ENCODE measurements at places on chromosomes 12 and 14.

DNA sequence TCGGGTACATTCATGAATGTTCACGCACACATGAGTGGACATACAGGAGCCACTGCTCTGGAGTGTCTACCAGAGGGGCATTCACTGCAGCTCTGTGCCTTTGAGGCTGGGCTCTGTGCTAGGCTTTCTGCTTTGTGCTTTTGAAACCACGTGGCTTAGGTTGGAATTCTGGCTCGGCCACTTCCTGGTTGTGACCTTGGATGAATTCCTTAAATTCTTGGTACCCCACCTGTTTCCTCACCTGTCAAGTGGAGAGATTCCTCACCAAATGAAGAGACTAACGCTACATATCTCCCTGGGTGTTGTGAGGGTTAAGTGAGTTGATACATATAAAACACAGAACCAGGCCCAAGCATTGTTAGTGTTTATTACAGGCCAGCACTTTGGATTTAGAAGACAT is 842.8 kb downstream of the VRK1 start:
- no peak for DNase-seq

- DNase-seq, result no peak
Measured at GRCh38 chr12:131901431-131902331, 7.3 kb downstream of the ULK1 start.

DNA sequence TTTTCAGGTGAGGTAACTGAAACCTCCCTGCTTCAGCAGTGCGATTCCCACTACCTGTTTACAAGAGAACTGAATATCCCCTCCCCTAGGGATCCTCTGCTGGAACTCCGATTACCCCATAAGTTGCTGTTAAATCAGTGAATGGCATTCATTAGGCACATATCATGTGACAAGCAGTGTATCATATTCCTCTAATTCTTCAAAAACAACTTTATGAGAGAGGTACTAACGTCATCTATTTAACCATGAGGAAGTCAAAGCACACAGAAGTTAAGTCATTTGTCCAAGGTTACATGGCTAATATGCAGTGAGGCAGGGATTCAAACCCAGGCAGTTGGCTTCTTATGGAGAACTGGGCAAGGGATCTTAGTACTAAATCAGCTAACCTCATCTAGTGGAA is 43.9 kb upstream of the PCED1B start:
- no peak for DNase-seq

- no peak for DNase-seq
Measured at GRCh38 chr14:35279369-35279768, 12.8 kb upstream of the PSMA6 start.

- no peak for DNase-seq
Measured at GRCh38 chr12:52197371-52198231, 5.8 kb upstream of the KRT80 start.

- no peak for DNase-seq
Measured at GRCh38 chr12:119659289-119659897, 8.5 kb upstream of the PRKAB1 start.

- no peak for DNase-seq
Measured at GRCh38 chr12:116336542-116337065, 59.1 kb upstream of the MED13L start.

DNA sequence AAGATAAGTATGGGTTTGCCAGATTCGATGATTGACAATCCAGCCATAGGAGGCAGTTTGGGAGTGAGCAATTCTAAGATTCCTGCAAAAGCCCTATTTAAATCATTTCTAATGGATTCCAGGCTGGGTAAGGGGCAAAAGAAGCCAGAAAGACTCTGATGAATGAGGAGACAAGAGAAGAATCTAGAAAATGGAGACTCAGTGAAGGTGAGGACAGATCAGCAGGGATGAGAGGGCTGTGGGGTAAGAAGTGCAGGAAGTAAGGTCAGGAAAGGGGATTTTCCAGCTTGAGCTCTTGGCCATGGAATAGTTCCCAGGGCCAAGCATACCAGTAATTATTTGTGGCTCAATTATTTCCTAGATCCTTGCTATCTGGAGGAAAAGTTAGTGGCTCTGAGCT is 87.3 kb downstream of the TMX1 start:
- DNase-seq, result no peak

DNA sequence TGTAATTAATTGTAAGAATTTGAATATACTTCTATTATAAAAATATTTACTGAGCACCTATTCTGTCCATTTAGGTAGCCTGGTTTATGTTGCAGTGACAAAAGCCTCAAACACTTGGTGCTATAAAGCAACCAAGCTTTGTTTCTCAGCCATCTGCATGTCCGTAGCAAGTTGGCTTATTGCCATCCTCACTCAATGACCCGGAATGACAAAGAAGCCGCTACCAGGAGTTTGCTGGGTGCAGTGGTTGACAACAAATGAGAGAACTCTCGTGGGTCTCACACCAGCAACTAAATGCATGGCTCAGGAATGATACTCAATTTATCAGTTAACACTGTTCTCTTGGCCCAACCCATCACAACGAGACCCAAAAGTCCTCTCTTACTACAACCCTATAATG is 553.1 kb downstream of the DIO2 start:
- DNase-seq, result no peak

GRCh38 chr12:121166356-121166755 is 33.7 kb downstream of the P2RX7 start:
- no peak for DNase-seq

GRCh38 chr12:70078161-70078560 is 165.1 kb upstream of the CNOT2 start:
- DNase-seq, result no peak

GRCh38 chr14:64476438-64476837 is 11.1 kb downstream of the AKAP5 start:
- no peak for DNase-seq

- no peak for DNase-seq
Measured at GRCh38 chr12:49972129-49972528, 618 bp upstream of the AQP6 start.

- DNase-seq, result no peak
Measured at GRCh38 chr12:77060136-77060882, 5.1 kb downstream of the E2F7 start.

DNA sequence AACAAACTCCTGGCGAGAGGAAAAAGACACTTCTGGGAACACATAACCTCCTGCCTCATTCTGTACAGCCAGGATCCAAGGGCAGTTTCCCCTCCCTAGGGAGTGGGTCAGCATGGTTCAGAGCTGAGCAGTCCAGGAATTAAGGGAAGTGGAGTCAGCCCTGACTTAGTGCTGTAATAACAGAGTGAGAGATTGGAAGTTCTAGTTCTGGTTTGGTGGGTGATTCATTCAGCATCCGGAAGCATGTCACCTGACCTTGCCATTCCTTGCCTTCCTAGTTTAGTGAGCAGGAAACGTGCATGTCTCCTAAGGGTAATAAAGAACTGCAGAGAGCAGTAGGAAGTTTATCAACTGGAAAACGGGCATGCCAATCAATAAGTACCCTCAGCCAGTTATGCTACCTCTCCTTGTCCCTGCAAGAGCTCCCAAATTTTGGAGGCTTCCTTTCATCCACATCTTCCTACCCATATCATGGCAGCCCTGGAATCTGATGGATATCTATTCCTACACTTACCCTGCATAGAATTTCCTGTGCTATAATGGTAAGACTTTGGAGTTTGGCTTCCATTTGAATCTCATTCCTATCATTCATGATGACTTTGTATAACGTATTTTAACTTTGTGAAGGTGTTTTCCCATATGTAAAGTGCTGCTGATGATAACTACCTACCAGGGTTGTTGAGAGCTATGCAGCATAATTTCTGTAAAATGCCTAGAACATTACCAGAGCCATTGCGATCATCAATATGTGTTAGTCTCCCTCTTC is 28.5 kb upstream of the MAGOHB start:
- DNase-seq, result no peak

DNA sequence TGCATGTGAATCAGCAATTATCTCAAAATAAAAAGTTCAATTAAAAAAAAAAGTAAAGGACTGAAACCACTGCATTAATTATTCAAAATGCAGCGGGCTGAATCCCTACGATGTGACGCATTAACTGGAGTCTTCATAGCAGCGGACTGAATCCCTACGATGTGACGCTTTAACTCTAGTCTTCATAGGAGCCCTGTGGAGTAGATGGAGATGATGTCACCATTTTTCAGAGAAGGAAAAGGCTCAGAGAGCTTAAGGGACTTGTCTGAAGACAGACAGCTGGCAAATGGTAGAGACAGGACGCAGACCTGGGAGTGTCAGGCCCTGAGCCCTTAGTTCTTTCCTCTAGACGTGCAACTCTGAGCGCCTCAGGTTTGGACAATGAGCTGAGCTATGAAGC is 168.0 kb upstream of the MYL2 start:
- DNase-seq, result no peak

DNA sequence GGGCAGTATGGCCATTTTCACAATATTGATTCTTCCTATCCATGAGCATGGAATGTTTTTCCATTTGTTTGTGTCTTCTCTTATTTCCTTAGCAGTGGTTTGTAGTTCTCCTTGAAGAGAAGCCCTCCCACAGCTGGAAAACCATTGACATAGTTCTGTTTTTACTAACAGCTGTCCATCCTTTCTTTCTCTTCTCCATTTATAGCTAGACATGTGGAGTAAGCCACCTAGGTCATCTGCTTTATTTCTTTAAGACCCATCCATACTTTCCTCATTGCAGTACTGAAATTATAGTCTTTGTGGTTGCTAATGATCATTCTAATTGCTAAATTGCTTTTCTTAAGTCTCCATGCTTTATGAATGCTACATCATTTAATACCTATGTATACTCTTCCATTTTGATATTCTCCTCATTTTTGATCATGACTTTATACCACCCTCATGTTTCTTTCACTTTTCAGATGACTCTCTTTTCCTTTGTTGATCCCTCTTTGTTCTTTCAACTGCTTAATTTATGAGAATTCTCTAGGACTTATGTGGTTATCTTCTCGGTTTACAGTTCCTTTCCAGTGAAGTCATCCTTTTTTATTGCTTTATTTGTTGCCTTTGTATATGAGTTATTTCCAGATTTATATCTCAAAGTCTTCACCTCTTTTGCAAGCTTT is 114.2 kb downstream of the PCNX1 start:
- no peak for DNase-seq

- no peak for DNase-seq
Measured at GRCh38 chr14:62800577-62800976, 244.7 kb downstream of the KCNH5 start.

- DNase-seq, result no peak
Measured at GRCh38 chr12:41497409-41497808, 309.3 kb downstream of the PDZRN4 start.

- DNase-seq, result no peak
Measured at GRCh38 chr14:60971271-60971670, 9.6 kb downstream of the TRMT5 start.

DNA sequence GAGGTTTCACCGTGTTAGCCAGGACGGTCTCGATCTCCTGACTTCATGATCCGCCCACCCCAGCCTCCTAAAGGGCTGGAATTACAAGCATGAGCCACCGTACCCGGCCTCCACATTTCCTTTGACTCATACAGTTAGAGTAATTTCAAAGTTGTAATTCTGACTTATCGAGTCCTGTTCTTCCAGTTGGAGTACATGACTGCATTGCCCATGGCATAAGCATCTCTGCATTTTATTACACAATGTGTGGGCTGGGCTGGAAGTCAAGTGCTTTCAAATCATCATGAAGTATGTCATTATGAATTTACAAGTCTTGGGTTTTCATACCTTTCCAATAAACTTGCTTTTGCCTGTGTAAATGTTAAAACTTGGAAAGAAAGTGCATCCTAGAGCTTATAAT is 1295.7 kb upstream of the FLRT2 start:
- DNase-seq, result no peak

GRCh38 chr14:78479127-78479780 is 309.1 kb downstream of the NRXN3 start:
- DNase-seq, result no peak

GRCh38 chr12:11408096-11408495 is 12.7 kb upstream of the PRB2 start:
- no peak for DNase-seq

GRCh38 chr14:54894995-54895394 is 7.6 kb downstream of the GCH1 start:
- DNase-seq, result no peak

DNA sequence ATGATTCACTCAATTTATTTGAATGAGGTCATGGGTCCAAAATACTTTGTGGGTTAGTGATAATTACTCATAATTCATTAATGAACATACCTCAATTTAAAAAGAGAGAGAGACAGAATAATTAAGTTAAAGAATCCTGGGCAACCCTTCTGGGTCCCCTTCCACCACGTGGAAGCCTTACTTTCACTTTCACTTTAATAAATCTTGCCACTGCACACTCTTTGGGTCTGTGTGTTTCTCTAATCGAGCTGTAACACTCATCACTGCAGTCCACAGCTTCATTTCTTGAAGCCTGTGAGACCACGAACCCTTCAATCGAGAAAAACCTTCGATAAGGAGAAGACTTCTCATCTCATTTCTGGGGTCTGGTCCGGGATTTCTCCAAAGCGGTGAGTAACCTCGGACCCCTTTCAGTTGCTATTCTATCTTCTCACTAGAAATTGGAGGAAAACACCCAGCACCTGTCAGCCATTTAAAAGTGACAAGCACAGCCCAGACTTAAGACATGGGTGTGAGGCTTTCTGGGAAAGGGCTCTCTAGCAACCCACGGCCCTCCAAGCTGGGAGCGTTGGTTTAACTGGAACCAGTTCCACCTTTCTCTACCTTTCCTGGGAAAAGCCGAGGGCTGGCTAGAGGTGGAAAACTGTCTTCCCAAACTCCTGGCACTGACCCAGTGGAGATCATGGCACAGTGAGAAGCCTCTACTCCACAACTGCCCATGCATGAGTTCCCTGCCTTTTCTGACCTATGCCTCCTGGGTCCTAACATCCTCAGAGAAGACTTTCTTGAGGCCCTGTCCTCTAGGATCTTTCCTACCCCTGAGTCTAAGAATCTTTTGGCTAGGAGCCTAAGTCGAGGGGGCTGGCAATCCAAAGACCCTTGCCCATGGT is 148.8 kb upstream of the ATF7IP start:
- DNase-seq, result no peak

GRCh38 chr14:75562089-75562488 is 16.3 kb upstream of the FLVCR2 start:
- no peak for DNase-seq

- DNase-seq, result no peak
Measured at GRCh38 chr12:26452511-26452910, 257.1 kb downstream of the SSPN start.

DNA sequence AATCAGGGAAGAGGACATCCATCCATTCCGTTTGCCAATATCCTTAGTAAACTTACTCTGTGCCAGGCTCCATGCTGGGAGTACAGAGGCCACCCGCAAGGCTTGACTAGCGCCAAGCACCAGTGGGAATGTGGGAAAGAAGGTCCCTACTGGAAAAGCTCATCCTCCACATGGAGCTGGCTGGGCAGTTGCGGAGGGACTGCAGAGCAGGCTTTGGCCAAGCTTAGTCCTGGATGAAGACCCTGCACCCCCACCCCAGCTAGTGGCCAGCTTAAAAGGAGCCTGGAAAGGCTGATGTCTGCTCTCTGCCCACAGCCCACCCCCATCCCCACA is 22.4 kb upstream of the EIF2B2 start:
- DNase-seq, result no peak

GRCh38 chr14:97381309-97381708 is 584.1 kb downstream of the VRK1 start:
- DNase-seq, result no peak

DNA sequence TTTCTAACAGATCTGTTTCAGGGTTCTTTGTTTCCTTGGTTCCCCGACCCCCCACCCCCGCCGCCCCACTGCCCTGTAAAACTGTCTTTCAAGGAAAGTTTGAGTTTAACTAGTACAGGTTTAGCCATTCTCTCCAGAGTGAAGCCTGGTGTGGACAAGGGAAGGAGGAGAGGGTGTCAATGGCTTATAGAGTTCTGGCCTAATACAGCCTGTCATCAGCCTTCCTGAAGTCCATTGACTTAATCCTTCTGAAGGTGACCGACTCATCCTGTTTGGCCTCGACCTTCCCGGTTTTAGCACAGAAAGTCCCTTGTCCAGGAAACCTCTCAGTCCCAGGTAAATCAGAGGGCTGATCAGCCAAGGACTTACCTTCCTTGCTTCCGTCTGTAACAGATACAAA is 11.0 kb upstream of the P2RX4 start:
- DNase-seq, result no peak

Measured in activated naive CD4-positive, alpha-beta T cell (primary cell).